ENCODE measurements at places on chromosomes 13 and 19.

GRCh38 chr19:42529248-42529764 is 1.0 kb upstream of the CEACAM1 start:
- no peak for DNase-seq

DNA sequence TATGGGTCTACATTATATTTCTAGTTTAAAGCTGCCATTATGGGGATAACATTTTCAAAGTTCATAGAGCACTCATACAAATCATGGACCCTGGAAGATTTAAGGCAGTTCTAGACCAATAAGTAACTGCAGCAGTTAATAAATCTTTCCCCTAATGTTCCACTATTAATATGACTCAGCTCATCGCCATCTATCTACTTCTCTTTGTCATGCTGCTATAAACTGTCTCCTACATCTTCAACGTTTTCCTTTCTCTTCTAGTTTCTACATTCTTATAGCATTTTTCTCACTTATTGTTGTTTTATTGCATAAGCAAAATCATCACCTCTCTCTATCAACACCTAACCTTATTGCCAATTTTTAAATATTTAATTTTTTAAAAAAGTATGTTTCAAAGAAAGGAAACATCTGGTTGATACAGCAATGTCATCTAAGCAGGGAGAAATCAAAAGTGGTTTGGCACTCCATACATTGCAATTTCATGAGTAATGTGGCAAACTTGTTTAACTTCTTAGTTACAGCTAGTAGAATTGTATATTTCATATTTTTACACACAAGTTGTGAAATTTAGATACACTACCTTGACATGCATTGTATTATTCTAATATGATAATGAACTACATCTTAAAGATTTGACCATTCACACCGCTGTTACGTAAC is 1500.4 kb upstream of the MIR17HG start:
- no peak for DNase-seq

DNA sequence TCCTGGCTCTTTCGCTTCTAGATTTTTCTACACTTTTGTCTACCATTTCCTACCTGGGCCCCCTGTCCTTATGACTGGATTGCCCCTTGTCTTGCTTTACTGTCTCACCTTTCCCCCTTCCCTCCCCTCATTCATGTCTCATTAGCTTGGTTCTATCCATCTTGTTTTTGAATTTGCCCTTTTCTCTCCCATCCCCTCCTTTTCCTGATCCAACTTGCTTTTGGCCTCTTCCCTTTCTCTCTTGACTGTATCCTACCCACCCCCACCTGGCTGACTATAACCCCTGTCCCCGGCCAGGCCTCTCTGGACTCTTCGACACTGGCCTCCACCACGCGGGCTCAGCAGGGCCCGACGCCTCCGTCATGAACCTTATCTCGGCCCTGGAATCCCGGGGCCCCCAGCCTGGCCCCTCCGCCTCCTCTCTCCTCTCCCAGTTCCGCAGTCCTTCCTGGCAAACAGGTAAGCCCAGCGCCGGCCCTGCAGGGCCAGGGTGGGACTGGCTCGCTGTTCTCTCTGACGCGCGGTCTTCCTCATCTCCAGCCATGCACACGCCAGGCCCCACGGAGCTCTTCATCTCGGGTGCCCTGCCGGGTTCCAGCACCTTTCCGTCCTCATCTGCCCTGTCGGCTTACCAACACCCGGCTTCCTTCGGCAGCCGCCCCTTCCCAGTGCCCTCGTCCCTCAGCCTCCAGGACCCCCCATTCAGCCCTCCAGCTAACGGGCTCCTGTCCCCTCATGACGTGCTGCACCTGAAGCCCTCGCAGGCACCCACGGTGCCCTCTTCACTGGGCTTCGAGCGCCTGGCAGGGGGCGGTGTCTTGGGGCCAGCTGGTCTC is 3.4 kb downstream of the PRR12 start:
- no peak for DNase-seq

DNA sequence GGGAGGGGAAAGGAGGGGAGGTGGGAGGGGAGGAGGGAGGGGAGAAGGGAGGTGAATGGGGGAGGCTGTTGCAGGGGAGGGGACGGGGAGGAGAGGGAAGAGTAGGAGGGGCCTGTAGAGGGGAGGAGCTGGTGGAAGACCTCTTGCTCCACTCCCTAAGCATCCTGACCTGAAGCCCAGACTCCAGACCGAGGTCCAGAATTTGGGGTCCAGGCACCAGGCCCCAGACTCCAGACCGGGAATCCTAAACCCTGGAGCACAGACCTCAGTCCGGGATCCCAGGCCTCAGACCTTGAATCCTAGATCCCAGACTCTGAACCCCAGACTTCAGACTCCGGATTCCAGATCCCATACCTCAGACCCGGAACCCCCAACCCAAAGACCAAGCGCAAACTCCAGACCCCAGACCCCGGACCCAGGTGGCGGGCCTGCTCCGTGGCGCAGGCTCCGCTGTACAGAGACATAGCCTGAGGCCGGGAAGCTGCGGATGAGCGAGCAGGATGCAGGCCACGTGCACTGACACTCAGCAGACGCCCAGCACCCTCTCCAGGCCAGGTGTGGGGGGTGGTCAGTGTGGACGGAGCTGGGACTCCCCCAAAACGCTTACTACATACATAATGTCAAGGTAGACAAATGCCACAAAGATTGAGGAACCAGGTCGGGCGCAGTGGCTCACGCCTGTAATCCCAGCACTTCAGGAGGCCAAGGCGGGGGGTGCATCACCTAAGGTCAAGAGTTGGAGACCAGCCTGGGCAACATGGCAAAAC is 710 bp upstream of the BTBD2 start:
- no peak for DNase-seq

DNA sequence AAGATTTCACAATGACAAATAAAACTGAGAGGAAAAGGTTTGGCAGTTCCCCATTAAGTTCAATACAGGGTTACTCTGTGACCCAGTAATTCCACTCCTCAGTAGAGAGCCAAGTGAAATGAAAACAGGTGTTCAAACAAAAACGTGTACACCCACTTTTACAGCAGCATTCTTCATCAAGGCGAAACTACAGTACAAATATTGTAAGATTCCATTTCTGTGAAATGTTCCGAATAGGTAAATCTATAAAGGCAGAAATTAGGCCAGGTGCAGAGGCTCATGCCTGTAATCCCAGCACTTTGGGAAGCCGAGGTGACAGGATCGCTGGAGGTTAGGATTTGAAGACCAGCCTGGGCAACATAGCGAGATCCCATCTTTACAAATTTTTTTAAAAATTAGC is 8.9 kb upstream of the GDF15 start:
- no peak for DNase-seq

DNA sequence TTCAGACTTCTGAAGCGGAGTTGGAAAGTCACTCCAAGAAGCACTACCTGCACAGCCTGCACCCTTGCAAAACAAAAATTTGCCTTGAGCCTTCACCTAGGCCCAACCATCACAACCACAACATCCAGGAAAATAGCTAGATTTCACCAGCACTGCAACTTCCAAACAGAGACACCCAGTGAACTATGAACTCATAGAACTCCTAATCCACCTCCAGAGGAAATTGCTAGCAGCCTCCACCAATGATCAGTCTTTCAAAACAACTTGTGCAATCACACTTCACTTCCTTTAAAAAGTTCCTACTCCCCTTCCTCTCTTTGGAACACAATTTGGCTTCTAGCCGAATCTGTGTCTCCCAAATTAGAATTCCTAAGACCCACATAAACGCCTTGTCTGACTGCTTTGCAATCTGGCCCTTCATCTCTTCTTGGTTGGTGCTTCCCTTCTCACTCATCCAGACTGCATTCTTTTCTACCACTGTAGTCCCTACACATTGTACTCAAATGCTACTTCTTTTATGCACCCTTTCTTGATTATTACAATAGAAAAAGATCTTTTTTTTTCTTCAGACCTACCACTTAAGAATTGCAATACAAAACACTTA is 489.2 kb upstream of the ARGLU1 start:
- no peak for DNase-seq

GRCh38 chr13:66879988-66880387 is 350.1 kb downstream of the PCDH9 start:
- DNase-seq = no peak

DNA sequence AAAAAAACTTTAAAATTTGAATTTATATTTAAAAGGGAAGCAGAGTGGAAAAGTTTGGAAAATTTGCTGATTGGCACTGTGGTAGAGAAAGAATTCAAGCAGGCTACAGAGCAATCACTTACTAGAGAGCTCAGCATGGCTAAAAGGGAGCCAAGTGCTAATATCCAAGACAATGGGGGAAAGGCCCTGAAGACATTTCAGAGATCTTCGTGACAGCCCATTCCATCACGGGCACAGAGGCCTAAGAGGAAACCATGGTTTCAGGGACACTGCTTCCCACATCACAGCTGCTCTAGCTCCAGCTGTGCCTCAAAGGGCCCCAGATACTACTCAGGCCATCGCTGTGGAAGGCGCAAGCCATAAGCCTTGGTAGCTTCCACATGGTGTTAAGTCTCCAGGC is 73.7 kb downstream of the SGCG start:
- no peak for DNase-seq

DNA sequence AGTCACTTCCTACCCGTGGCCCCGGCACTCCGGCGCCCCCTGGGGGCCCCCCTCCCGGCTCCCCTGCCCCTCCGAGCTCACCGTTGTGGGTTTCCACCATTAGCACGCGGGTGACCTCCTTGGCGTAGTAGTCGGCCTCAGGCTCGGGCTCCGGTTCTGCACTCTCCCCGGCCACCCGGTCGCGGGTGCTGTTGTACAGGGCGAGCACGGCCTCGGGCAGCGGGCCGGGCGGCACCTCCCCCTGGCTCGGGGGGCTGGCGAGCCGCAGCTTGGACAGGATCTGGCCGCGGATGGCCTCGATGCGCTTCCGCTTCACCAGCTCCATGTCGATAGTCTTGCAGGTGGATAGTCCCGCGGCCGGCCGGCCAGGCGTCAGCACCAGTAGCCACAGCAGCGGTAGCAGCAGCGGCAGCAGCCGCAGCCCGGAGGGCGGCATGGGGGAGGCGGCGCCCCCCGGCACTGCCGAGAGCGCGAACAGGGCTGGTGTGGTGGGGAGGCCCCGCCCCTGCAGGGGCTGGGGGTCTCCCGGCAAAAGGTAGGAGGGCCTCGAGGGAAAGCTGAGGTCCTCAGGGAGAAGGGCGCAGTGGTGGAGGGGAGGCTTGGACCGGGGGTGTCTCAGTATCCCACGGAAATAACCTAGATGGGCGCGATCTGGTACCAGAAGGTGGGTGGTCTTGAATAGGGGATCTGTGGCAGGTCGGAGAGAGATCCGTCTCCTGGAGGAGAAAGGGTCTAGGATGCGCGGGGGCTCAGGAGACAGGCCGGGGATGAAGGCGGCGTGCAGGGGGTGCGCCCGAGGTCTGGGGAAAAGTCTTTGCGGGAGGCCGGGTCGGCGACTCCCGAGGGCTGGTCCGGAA is 885 bp downstream of the TGFB1 start:
- DNase-seq = no peak

- no peak for DNase-seq
Observed at GRCh38 chr13:71590654-71591148, 276.3 kb downstream of the DACH1 start.

- DNase-seq = no peak
Observed at GRCh38 chr19:50599427-50599826, 31.2 kb upstream of the LRRC4B start.

- no peak for DNase-seq
Observed at GRCh38 chr19:16164222-16164890, 9.0 kb downstream of the CIB3 start.

DNA sequence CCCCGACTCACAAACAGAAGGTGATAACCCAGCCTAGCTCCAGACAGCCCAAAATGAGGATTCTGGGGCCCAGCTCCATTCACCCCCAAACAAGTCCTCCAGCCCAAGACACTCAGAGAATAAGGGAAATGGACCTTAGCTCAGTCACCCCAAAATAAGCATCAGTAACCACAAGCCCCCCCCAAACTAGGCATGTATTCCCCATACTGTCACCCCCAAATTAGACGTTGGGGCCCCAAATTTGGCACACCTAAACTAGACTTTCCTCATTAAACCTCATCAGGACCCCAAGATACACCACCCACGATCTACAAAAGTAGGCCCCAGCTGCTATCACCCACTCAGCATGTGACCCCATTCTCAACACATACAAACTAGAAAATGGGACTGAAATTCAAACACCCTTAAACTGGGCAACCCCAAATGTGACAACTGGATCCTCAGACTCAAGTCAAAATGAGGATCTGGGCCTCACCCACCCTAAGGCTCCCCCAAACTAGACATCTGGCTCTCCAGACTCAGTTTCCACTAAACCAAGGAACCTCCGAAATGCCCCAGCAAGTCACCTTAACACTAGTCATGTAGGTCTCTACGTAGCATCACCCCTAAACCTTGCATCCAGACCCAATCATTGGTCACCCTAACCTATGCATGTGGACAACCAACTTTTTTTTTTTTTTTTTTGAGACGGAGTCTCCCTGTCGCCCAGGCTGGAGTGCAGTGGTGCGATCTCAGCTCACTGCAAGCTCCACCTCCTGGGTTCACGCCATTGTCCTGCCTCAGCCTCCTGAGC is 13.4 kb upstream of the ERFL start:
- no peak for DNase-seq

DNA sequence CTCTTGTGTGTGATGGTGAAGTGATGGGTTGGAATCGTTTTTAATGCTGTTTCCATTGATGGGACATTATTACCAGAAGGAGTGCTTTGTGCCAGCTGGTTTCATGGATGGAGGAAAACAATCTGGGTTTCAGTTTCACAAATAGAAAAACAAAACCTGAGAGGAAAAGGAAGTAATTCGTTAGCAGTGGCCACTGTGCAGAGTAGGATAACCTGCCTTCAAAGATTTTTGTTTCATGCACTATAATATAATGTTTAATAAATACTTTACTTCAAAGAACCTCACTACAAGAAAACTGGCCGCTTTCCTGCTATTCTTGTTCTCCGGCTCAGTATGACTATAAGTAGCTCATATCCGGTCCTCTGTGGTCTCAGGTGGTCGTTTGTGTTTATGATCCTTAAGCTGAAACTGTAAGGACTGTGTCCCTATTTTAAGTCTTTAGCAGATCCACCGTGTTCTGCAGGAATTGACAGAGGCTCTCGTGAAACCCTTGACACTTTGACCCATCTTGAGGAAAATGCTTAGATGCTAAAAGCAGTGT is 104.7 kb downstream of the GGACT start:
- DNase-seq = no peak

DNA sequence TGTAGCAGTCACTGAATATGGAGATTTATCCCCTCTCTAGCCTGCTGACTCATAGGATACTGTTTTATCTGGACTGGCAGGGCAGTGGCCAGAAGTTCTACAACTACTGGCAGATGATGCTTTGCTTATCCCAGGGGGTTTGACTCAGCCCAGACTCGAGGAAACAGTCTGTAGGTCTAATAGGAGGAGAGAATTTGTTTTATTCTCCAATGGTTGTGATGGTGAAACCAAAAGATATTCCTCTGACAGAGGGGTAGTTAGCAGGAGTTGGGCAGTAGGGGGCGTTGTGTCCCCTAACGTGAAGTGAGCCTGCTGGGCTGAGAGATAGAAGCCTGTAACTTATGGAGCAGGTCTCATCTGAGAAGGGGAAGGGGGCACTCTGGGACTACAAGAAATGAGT is 74.9 kb downstream of the WTIP start:
- DNase-seq = no peak
